Suppressor macrophage treated with lipopolysaccharide for 1 hour (primary cell): ENCODE measurements at places on chromosomes 4 and X.
A peak's percentile ranks its signal among the peaks of the same experiment; 100 is the strongest.

DNA sequence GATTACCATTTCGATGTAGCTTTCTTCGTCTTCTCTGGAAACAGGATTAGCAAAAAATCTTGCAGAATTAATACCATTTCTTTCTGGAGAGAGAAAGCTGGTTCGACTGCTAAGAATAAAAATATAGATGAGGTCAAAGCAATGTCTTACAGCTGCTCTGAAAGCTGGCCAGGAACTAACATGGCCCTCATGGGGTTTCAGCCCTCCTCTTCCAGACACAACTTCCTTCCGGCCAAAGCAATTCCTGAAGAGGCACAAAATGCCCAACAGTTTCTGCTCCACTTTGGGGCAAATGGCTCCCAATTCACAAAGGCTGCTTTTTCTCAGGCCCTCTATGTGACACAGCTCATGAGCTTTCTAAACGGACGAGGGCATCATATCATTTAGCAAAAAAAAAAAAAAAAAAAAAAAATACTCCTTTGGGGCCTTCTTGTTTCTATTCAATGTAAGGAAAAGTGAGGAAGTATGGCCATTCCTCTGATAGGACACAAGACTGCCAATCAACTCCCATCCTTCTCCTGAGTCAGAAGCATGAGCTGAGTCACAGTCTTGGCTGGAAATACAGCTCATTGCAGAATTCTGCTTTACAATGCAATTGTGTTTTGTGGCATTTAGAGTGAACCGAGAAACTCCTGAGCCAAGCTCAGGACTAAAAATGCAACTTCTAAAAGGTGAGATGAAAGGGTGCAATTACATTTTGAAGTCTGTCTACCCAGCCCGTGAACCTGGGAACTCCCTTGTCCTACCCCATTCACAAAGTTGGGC, 42.7 kb upstream of the CTAG2 start:
- DNase-seq: peak; percentile 85

DNA sequence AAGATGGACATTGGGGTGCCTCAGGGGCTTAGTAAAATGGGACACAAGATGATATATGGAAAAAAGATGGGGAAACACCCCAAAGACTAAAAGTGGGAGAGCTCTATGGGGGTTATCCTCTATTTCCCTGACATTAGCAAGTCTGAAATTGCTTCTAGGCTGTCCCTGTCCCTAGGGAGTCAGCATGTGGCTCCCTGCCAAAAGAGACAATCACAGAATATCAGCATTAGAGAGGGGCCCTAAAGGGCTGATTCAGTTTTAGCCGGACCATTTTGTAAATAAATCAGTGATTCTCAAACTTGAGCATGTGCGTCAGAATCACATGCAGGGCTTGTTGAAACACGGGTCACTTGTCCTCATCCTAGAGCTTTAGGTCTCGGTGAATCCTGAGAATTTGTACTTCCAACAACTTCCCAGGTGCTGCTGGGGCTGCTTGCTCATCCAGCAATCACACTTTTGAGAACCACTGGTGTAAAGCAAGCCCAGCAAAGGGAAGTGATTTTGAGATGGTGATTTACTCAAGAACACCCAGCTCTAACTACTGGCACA, 165.3 kb upstream of the DGKK start:
- no peak for DNase-seq

GRCh38 chr4:187586892-187587291, 408.7 kb upstream of the ZFP42 start:
- DNase-seq: no peak

GRCh38 chr4:15020502-15021286, 18.4 kb downstream of the CPEB2 start:
- no peak for DNase-seq

GRCh38 chr4:169854090-169854489, 96.3 kb upstream of the HPF1 start:
- no peak for DNase-seq

DNA sequence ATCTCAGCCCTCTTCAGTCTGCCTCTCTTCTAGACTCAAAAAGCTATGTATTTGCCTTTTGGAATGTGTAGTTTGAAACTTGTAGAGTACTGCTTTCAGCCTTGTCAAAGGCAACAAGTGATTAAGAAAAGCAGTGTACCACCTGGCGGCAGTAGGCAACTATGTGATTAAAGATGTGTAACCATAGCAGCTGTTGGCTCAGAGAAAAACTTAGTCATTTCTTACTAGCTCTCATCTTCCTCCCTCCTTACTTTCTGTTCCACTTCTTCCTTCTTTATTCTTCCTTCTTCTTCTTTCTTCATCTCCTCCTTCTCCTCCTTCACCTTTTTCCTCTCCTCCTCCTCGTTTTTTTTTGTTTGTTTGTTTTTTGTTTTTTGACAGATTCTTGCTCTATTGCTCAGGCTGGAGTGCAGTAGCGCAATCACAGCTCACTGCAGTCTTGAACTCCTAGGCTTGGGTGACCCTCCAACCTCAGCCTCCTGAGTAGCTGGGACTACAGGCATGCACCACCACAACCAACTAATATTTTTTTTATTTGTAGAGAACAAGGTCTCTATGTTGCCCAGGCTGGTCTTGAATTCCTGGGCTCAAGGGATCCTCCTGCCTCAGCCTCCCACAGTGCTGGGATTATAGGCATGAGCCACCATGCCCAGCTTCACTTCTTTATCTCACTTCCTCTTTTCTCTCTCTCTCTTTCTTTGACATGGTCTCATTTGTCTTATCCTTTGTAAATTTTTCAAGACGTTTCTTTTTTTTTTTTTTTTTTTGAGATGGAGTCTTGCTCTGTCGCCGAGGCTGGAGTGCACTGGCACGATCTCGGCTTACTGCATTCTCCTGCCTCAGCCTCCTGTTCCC, 32.6 kb downstream of the ABHD18 start:
- peak; percentile 37 for DNase-seq

GRCh38 chrX:40877887-40878286, 142.5 kb upstream of the MED14 start:
- peak; percentile 58 for DNase-seq

DNA sequence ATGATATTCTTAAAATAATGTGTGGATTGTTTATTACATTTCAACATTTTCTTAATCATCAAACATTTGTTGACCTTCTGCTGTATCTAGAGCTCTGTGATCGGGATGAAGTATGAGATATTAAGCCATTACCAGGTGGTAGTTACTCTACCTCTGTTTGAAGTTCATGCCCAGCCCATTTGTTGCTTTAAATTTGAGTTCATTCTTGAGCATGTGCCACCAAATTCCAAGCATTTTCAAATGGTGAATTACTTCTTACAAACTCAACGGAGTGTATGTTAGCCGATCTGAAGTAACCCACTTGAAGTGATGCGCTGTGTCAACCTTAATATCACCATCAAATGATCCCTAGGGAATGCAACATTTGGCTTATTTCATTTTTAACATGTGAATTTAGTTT, 7.3 kb upstream of the DTHD1 start:
- no peak for DNase-seq

DNA sequence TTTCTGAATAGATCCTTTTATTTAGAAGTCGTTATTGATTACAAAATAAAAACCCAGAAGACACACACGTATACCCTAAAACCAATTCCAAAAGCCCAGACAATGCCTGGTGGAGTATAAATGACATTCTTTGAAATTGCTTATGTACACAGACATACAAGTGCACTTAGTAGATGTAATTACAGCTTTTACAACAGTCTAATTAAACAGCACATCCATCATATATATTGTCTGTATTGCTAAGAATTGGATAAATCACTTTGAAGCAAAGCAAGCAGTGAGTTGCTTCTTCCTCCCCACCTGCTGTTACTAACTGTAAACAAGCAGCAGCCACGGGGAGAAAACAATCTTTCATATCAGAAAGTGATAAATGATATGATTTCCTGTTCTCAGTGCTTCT, 645.7 kb downstream of the TLL1 start:
- no peak for DNase-seq

DNA sequence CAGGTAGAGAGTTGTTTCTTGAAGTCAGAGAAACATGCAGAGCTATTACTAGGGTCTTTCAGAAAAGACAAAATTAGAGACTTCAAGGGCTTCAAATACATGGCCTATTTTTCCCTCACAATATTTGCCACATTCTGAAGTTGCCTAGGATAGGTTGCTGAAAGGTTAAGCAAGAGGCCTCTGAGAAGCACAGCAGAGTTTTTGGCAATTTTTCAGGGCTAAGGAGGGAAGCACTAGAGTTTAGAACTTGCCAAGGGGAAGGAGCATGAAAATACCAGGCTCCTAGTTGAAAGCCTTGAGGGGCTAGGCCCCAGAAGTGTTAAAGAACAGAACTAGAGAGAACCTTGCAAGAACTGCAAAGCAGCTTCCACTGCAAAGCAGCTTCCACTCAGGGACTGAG, 86.4 kb downstream of the ANAPC10 start:
- DNase-seq: no peak

- DNase-seq: no peak
Measured at GRCh38 chr4:174217273-174218126, 66.0 kb downstream of the FBXO8 start.

DNA sequence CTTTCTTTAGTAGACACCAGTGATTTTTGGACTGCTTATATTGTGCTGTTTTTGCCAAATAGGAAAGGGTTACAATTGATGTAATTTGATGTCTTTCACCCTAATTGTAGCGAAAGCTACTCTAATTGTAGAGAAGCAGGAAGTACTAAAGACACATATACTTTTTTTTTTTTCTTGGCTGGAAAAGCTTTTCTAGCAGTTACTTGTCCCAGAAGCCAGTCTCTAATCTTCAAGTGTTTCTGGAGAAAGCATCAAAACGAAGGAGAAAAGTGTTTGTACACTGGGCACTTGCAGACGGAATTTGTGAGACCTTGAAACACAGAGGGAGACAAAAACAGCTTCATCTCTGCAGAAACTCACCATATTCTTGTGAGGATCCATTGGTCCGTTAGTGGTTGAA, 616.5 kb upstream of the LCORL start:
- no peak for DNase-seq

DNA sequence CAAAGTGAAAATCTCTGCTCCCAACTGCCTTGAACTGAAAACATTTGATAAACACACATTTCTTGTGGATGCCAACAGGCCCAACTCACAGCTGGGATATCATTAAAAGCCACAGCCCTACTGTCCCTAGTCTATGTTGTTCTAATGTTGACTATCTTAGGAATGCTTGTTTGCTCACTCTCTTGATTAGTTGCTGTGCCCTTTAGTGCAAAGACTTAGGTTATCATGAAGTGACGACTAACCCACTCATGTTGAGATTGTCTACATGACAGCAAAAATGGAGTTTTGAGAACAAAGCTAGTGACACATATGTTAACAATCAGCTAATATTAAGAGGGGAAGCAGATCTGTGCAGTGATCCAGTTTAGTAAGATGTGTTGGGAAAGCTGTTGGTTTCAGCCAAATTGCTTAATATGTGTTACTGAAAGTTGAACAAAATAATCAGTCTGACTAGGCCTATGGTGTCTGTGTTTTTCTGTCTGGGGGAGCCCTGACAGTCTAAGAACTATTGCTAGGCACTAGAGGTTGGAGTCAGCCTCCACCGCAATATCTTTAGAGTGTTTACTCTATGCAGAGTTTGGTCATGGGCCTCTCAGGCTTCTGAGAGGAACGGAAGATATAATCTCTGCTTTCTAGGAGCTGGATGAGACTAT, 125.5 kb downstream of the ATG4A start:
- no peak for DNase-seq

DNA sequence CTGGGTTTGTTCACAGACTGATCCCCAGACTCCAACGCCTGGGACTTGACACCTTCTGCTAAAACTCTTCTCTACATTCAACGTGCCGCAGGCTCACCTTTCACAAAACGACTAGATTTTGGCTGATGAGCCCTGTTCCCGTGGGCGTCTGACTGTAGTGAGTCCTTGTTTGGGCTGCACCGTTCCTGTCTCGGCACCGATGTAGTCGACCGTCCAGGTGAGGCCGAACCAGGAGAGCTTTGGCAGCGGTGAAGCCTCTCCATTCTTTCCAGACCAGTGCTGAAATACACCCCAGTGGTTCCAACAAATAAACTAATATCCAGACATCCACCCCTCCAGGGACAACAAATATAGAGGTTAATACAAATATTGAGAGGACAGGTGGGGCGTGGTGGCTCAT, 45.0 kb upstream of the TLR3 start:
- no peak for DNase-seq

- peak; percentile 94 for DNase-seq
Measured at GRCh38 chrX:1212532-1212931, at the start of gene CRLF2. CRLF2 (minus strand) TSS chrX:1212649; CDS start chrX:1212634, 15 bp downstream.

DNA sequence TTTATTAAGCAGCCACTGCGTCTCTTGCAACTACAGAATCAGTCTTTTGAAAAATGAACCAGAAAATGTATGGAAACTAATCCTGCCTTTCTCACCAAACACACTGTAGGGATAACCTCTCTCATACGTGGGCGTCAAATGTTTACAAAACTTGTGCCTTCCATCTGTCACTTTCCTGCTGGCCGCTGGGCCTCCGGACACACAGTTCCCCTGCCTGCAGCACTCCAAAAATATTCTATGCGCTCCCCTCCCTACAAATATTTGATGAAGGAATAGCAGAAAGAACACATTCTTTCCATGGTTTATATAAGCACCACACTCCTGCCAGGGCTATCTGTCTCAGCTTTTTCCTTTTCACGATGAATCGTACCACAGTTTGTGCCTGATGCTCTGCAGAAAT, 14.9 kb upstream of the CYTL1 start:
- no peak for DNase-seq

GRCh38 chr4:165505958-165506837, 127.4 kb downstream of the CPE start:
- no peak for DNase-seq

DNA sequence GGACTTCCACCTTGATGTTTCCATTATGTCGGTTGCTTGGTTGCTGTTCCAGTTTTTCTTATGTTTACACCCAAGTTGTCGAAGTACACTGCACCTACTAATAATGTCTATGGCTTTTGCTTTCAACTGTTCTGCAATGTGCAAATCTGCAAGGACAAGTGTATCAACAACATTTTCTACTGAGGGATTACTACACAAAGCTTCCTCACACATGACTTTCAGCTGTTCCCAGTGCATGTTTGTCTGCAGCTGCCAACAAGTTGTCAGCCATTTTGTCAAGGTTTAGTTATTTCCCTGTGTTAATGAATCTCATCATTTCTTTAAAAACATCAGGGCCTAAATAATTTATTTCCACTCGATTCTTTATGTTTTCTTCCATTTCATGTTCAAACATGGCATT, 45.4 kb upstream of the UGT2A3 start:
- DNase-seq: no peak

DNA sequence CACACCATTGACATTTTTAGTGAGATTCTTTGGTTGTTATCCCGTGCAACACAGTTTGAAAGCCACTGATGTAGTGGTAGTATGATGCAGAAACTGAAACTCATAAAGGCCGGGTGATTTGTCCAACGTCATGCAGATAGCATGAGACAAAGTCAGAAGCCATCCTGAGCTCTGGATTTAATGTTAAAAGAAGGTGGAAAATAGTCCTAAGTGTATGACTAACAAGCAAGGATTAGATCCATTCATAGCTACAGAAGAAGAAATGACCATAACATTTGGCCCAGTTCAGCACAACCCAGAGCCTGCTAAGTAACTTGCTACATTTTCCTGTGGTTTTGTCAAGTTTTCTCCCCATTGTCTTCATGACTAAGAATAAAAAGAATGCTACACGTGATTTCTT, 142.4 kb downstream of the AMELX start:
- no peak for DNase-seq

- no peak for DNase-seq
Measured at GRCh38 chr4:184061582-184061981, 156.1 kb downstream of the ENPP6 start.

GRCh38 chrX:2689773-2690666, 1.1 kb upstream of the CD99 start:
- no peak for DNase-seq
